Umbilical cord (tissue), 2 donors: ENCODE measurements at places on chromosomes 11 and 22.

- no peak for DNase-seq
Observed at GRCh38 chr22:43228330-43228729, 41.4 kb upstream of the TTLL12 start.

DNA sequence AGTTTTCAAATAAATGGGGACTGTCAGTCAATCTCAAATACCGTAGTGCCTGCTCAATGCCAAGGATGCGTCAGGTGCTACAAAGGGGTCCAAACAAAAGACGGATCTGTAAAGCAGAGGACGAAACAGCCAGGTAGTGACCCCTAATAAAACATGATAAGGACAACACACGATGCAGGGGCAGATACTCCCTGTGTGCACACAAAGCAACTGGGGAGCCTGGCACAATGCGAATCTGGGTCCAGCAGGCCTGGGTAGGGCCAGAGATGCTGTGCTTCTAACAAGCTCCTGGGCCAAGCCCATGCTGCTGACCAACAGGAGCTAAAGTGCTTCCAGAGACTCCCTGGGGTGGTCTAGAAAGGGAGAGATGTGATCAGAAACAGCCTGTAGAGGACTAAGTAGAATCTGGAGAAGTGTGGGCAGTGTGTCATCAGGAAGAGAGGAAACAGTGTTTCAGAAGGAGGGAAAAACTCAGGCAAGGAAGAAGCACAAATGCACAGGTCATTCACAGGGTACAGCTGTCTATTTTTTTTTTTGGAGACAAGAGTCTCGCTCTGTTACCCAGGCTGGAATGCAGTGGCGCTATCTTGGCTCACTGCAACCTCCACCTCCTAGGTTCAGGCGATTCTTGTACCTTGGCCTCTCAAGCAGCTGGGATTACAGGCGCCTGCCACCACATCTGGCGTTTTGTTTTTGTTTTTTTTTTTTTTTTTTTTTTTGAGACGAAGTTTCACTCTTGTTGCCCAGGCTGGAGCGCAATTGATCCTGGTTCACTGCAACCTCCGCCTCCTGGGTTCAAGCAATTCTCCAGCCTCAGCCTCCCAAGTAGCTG, 74.5 kb downstream of the MICAL3 start:
- no peak for DNase-seq

DNA sequence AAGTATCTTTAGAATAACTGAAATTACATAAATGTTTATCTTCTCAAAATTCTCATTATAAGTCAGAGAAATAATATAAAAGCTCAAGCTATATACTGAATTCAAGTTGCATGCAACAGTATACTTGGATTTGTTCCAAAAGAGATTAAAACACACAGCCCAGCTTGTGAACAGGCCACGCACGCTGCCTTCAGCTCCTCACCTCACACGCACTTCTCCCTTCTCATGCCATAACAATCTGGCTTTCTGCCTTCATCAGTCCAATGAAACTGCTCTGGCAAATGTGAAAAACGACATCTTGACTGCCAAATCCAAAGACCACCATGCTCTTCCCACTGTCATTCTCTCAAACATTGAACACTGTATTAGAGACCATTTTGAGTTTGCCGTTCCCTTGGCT, 22.1 kb downstream of the ATP6V1E1 start:
- peak; percentile 23 for DNase-seq

- DNase-seq, result peak; percentile 24
Observed at GRCh38 chr11:109432105-109432504, 10.1 kb downstream of the C11orf87 start.

- DNase-seq, result no peak
Observed at GRCh38 chr11:14775897-14776296, 116.1 kb downstream of the CYP2R1 start.

DNA sequence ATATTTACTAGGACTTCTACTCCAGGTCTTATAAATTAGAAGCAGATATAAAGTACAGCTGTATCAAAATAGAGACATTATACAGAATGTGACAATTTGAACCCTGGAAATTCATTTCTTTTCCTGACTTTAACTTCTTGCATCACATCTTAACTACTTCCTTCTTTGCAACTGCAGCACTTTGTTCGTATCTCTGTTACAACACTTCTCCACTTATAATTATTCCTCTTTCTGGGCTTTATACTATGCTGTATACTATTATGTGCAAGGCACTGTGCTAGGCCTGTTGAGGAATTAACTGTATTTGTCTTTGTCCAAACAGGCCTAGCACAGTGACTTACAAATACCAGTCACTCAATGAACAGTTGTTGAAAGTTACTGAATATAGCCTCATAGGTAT, 1.8 kb upstream of the SLC36A4 start:
- DNase-seq, result no peak
